Sigmoid colon (tissue), 7 donors: ENCODE measurements at places on chromosomes 11 and 22. TPM values are rescaled to one million over a fixed set of nuclear protein-coding genes. Genes with fewer than 3 reads are reported as not detected.

The SCARF2 gene
- polyA plus RNA-seq = 1.9 TPM

GRCh38 chr11:35014346-35014745 lies 97.9 kb downstream of the PDHX start:
- DNase-seq = no peak

GRCh38 chr11:16969010-16969999 lies 44.9 kb downstream of the PLEKHA7 start:
- DNase-seq = no peak

The MMP12 gene
- polyA plus RNA-seq = 31.6 TPM

DNA sequence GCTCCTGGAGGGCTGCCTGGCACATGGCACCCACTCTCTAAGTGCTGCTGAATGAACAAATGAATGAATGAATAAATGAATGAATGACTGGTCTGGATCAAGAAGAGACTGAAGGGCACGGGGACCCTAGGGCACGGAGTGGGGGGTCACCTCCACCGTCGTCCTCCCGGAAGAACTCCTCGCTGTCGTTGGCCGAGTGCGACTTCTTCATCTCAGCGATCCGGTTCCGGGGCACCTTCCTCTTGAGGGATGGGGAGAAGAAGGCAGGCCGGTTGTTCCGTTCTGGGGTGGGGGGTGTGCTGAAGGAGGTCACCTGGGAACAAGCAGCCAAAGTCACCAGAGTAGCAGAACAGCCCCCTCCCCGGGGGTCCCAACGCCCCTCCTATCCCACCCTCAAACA lies 36.0 kb downstream of the NUP50 start:
- no peak for DNase-seq
